ENCODE measurements at places on chromosomes 4 and X. TPM values are rescaled to one million over a fixed set of nuclear protein-coding genes. Genes with fewer than 3 reads are reported as not detected.
A peak's percentile ranks its signal among the peaks of the same experiment; 100 is the strongest.

DNA sequence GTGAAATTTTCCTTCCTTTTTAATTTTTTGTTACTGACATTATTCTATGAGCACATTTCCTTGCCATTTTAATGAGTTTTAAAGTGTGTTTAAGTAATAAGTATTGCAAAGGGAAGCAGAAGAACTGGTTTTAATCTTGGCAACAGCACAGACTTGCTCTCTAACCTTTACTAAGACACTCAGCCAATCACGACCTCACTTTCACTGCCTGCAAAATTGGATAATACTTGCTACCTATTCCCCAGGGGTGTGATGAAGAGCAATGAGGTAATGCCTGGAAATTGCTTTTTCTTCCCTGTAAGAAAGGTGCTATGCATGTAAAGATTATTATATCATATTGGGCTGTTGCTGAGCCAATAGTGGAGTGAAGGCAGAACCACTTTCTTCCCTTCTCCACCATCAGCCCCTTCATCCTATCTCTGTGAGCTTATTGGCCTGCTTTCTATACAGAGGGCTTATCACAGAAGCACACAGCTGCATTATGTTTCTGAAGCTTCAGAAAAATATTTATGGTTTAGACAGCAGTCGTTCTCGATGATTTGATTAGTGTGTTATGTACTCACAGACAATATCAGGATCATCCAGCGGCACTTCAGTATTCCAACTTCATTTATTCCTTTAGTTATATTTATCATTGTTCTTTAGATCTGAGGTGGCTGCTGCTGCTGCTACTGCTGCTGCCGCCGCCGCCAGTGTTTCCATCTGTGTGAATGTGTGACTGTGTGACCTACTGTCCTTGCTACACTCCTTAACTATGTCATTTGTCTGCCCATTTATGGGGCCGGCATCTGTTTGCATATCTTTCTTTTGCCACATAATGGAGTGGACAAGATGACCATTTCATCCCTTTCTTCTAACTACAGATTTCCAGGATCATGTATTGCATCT, 255.1 kb downstream of the C4orf33 start:
- DNase-seq = no peak

DNA sequence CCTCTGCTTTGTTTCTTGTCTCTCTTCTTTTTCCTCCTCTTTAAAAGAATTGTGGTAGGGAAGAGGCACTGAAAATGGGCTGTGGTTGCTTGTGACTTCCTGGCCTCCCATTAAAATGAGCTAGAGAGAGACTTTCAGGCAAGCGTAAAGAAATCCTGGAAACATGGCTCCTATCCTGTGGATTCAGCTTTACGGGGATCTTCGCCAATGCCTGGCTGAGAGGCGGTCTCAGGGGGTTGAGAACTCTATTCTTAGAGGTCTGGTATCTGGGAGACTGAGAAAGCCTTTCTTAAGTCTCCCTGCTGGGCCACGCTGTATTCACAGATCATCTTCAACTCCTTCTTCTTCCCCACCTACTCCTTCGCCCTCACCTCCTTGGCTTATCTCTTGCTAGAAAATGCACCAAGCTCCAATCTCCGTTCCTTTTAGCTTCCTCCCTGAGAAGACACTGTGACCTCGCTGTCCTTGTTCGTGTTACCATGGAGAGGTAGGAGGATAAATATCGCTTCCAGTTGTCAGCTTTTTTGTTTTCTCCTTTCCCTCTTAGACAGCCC, 542 bp upstream of the KLF8 start:
- DNase-seq = no peak

- DNase-seq = no peak
Observed at GRCh38 chr4:7785017-7785416, 154.6 kb downstream of the AFAP1 start.

- DNase-seq = no peak
Observed at GRCh38 chr4:159549098-159549518, 446.2 kb downstream of the RAPGEF2 start.

- DNase-seq = peak; percentile 10
Observed at GRCh38 chrX:53831662-53832635, 145.4 kb upstream of the HUWE1 start.

- no peak for DNase-seq
Observed at GRCh38 chr4:13815231-13815630, 187.7 kb upstream of the BOD1L1 start.

NPY5R gene
- 3.9 TPM for polyA plus RNA-seq

GCNA gene
- polyA plus RNA-seq = 2.1 TPM

- DNase-seq = peak; percentile 2
Observed at GRCh38 chrX:87805829-87806490, 288.4 kb downstream of the KLHL4 start.

GRCh38 chr4:150206954-150207353, 128.7 kb downstream of the DCLK2 start:
- no peak for DNase-seq

PPP2R2C gene
- polyA plus RNA-seq = 0.41 TPM

- DNase-seq = no peak
Observed at GRCh38 chr4:3640587-3640962, 108.4 kb upstream of the LRPAP1 start.

GRCh38 chr4:133592106-133592505, 443.0 kb downstream of the PCDH10 start:
- no peak for DNase-seq

RNF128 gene
- polyA plus RNA-seq = 12.7 TPM

DNA sequence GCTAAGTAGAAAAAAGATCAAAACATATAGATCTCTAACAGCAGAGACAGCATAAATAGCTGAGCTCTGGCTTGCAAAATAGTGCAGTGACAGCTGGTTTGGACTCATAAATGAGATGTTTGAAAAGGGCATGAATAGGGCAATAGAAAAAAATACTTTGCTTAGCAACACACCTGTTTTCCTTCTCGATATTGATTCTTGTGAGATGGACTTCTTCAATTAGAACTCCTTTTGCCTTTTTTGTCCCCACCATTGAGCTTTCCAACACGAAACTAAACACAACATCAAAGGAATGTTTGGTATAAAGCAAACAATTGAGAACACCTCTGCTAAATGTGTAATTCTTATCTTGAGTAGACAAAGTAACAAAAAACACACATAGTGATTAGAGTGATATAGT, 726.3 kb downstream of the RAPGEF2 start:
- no peak for DNase-seq

- DNase-seq = no peak
Observed at GRCh38 chr4:24070117-24070516, 180.3 kb upstream of the PPARGC1A start.

DNA sequence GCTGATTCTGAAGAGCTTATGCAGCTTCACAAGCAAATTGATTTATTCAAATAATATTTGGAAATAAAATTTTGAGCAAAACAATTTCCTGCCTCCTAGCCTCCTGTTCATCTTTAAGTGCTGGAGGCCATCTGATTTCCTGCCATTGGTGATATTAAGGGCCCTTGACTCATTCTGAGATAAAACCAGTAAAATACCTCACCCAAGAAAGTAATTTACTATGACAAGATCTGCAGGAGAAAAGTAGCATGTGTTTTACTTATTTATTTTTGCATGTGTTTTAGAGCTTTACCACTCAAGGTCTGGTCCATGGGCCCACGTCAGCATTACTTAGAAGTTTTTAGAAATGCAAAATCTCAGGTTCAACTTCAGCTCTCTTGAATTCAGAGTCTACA, 67.7 kb downstream of the DCLK2 start:
- DNase-seq = no peak
